ENCODE measurements at places on chromosomes 13 and 19. TPM values are rescaled to one million over a fixed set of nuclear protein-coding genes. Genes with fewer than 3 reads are reported as not detected.

GRCh38 chr13:27293873-27294515 lies 23.4 kb downstream of the RASL11A start:
- no peak for DNase-seq

DNA sequence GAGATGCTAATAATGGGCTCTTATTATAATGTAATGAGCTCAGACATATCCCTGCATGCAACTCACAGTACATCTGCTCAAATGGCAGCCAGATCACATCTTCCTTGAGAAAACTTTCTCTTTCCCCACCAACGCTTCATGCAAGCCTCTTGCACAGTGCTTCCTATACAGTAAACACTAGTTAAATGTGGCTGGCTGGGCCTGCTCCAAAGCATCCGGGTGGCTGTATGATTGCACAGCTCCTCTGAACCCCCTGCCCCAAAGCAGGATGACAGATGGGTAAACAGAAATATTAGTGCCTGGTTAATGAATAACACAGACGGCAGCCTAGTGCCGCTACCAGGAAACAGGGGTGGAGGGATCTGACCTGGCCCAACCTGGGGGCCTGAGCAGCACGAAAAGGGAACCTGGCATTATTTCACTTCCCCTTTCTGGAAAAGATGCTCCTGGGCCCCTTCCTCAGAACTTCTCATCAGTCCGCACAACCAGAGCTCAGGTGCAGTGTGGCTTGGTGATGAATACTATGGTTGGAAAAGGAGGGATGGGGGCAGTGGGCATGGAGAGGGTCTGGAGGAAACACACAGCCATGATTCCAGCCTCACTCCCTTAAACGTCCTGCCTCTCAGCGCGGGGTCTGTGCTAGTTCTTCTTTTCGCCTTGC lies 10.8 kb downstream of the FFAR2 start:
- no peak for DNase-seq

AMH gene
- total RNA-seq: 7.4 TPM

DNA sequence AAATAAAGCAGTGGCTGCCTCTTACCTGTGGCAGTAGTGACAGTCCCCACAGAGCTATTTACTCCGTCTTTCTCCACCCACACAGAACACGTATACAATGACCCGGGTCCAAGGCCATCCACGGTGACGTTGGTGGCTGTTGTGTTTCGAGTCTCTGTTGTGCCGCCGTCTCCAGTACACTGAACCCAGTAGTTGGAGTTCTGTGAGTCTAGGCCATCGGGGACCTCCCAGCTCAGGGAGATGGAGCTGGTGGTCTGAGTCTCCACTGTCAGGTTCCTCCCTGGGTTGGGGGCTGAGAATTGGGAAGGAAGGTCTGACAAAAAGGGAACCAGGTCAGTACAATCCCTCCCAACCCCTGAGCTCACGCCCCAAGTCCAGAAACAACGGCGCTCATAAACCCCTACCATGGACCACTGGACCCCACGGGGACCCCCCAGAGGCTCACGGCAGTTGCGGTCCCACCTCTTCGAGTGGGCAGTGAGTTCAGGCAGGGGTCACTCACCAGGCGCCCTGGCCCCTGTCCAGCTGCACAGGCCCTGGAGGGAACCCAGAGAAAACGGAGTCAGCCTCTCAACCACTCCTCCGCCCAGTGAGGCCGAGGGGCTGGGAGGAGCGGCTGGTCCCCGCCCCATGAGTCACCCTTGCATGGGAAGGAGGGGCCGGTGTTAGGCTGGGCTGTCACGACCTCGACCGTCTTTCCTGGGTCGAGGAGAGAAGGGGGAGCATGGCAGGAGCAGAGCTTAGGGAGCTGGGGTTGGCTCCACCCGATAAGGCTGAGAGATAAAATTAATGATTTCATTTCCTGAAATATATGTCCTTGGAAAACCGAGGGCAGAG lies 2.4 kb downstream of the PTPRH start:
- no peak for DNase-seq
